Hindlimb muscle (tissue), 1 donor: ENCODE measurements at places on chromosomes 12 and 14. TPM values are rescaled to one million over a fixed set of nuclear protein-coding genes. Genes with fewer than 3 reads are reported as not detected.

DNA sequence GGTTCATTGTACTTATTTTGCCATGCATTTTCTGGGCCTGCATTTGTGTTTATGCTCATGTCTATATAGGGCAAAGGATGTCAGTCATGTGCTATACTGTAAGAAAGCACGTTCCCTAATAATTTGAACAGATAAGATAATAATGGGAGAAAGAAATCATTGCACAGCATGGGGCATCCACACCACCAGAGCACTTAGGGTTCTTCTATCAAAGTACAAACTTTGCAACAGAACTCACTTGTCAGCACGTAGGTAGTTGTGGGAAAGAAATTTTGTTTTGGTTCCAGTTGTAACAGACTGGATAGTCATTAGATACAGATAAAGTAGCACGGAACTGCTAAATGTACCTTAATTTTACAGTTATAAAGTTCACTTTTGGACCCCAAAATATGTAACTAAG, 10.1 kb downstream of the PPP1CC start:
- DNase-seq, result no peak

DNA sequence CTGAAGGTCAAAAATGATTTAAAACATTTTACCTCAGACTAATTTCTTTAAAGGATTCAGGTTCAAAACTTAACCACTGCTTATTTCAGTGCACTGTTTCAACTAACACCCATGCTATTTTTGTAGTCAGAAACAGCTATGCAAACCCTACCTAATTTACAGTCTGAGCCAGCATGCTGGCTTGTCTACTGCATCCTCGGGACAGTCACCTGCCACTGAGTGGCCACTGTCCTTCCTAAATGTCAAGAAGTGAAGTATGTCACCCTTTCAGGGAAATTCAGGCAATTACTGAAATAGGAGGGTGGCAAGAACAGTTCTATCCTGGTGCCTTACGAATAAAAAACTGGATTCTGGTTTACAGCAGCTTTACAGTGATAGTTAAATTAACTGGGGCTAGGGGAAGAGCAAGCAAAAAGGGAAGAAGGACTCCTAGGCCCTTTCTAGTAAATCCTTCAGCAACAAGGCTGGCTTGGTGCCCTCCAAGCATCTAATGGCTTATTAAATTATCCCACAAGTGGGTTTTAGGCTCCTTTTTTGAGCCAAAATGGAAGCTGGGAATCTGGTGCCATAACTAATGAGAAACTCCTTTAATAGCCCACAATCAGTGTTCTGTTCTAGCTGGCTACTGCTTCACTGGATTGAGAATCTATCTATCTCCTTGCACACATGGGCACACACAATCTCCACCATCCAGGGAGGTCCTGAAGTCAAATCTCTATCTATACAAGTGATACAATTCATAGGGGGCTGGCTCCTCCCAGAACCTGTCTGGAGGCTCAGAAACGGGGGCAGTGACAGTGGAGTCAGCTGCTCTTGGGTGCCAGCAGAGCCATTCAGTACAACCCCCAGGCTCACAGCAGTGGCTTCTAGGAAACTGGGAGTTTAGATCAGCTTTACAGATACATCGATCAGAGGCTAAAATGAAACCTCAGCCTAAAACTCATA, 43.4 kb downstream of the SH2B3 start:
- no peak for DNase-seq

GRCh38 chr12:123034865-123035264, 54.4 kb downstream of the ARL6IP4 start:
- DNase-seq, result no peak

DNA sequence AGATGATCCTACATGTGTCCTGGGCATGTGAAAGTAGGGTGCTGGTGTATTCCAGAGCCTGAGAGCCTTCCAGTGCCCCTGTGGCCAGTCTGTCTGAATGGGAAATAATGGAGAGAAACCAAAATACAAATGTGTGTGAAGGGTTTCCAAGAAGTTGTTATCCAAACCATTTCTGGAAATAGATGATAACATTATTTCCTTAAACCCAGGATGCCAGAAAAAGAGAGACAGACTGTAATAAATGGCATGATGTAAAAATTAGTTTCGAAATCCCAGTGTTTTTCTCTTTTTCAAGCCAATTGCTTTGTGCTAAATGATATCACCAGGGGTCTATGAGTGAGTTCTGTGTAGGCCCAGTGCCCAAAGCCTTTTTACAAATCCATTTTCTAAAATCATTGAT, 175.3 kb downstream of the PHLDA1 start:
- DNase-seq, result no peak

DNA sequence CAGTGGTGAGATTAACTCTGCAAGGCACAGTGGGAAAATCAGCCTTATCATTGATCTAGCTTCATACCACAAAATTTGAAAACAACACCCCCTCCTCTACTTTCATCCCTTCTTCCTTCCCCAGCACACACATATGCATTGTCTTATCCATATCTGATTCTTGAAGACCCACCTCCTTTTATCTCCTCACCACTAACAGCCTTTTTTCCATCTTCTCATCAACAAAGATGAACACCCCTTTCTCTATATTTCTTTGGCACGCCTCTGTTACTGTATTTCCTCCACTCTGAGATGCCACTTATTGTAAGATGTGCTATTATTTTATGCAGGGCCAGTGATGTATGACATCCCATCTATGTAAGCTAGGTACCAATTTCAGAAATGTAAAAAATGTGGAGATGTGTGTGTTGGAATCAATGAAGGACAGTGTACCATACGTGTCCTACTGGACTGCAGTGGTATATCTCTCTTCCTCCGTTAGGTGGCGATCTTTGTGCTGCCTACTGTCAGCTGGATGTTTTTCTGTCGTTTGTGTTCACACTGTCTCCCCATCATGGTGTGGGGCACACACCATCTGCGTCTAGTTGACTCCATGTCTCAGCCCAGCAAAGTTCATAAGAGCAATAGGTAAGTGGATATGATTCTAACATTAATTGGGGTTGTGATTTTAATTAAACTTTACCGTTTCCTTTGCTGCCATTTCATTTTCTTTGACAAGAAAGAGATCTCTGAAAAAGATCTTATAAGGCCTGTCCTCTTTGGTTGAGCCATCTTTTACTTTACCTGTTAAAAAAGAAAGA, 24.0 kb downstream of the CCDC38 start:
- peak; percentile 15 for DNase-seq

DNA sequence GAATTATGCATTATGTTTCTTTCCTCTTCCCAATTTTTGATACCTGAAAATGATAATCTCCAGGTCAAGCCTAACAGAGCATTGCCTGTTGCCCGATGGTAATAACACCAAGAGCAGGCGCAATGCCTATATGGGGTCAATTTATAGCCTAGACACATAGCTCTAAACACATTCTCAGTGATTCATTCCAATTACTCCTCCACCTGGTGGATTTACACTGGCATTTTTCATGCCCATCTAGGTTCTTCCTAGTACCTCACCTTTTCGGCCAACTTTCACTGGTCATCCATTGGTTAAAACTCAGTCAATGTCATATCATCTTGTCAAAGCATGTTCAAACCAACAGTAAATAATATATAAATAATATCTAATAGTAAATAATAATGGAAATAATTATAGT, 53.1 kb downstream of the EIF2S3B start:
- DNase-seq, result no peak

- DNase-seq, result no peak
Observed at GRCh38 chr14:38958589-38958988, 144.4 kb downstream of the SEC23A start.

GRCh38 chr12:21073822-21074460, 57.1 kb upstream of the SLCO1B1 start:
- no peak for DNase-seq

- no peak for DNase-seq
Observed at GRCh38 chr14:83994020-83994419, 1535.9 kb upstream of the FLRT2 start.

DNA sequence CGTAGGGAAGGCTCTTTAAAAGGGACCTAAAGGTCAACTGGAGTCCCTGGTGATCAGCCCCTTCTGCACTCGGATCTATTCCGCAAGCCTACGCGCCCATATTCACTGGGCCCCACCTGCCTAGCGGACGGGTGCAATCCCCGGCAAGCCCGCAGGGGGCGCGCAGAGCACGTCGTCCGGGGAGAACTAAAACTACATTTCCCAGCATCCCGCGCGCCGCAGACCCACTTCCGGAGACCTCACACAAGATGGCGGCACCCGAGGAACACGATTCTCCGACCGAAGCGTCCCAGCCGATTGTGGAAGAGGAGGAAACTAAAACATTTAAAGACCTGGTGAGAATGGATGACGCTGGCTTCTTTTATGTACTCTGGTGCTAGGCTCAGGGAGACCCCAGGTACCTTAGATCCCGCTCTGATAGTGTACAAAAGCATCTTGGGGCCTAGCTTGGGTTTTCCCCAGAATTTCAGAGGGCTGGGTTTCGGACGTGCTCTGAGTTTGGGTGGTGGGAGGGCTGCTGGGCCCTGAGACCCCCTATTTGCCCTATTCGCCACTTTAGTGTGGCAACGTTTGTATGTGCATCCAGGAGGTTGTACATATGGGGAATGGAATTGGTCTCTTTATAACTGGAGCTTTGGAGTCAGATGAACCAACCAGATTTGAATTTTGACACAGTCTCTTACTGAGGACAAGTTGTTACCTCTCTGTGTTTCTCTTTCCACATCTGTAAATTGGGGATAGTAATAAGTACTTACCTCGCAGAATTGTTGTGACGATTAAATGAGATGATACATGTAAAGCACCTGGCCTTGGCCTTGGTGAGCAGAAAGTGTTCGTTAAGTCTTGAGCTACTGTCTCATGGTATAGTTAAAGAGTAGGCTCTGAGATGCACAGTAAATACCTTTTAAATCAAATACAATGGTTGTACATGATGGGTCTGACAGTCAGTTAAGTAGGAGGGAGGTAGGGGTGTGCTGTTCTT, at the start of gene DDX47:
TSS of gene DDX47 (plus strand) at position 227 of the 982 bp plus-strand sequence. CDS start at position 249, 22 bp downstream.
- DNase-seq, result peak; percentile 95

- no peak for DNase-seq
Observed at GRCh38 chr12:57129889-57130288, 1.6 kb downstream of the LRP1 start.

- no peak for DNase-seq
Observed at GRCh38 chr12:109797905-109798669, 35.1 kb downstream of the TRPV4 start.

DNA sequence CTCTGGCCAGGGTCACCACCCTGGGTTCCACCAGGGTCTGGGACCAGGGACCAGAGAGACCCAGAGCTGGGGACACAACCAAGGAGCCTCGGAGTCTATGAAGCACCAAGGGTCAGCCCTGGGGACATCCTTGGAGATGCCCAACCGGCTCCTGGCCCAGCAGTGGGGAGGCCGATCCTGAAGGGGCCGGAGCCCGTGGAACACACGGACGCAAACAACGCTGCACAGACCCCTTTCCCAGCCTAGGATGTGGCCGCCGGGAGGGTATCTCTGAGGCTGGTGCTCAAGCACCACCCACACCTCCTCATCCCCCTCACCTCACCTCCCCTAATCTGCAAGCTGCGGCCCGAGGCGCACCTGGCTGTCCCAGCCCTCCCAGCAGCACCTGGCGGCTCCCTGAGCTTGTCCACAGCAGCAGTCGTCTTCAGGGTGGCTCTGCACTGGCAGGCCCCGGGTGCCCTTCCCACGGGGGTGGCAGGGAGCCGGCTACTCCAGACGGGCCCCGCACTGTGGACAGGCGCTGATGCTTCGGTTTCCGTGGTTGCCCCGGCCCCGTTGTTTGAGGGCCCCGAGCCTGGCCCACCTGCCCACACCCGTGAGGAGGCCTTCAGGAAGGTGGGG, 146.8 kb upstream of the C14orf180 start:
- DNase-seq, result no peak

GRCh38 chr12:96513166-96513565, 23.8 kb downstream of the CFAP54 start:
- no peak for DNase-seq

GRCh38 chr12:92995258-92995903, 66.3 kb upstream of the EEA1 start:
- no peak for DNase-seq

DNA sequence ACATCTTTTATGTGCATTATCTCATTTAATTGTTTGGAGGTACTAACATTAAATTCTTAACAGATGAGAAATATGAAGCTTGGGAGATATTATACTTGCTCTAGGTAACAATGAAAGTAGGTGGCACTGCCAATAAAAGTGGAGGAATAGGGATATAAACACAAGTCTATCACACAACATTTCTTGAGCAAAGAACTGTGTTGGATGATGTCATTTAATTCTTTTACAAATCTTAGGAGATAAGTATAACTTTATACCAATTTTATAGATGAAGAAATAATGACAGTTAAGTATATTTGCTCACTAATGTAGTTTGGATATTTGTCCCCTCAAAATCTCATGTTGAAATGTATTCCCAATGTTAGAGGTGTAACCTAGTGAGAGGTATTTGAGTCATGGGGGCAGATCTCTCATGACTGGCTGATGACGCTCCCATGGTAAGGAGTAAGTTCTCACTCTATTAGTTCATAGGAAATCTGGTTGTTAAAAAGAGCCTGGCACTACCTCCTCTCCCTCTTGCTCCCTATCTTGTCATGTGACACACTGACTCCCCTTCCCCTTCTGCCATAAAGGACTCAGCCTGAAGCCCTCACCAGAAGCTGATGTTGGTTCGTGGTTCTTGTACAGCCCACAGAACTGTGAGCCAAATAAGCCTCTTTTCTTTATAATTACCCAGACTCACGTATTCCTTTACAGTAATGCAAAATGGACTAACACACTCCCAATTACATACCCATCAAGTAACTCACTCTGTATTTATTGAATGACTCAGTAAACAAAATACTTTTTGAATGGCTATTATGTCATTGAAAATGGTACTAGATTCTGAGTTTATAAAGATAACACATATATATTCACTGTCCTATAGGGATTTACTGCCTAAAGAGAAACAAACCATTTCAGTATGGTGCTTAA, 146.8 kb upstream of the KITLG start:
- DNase-seq, result no peak

The CYP27B1 gene
- polyA plus RNA-seq, result 1.0 TPM

The RIN3 gene
- 16.7 TPM for polyA plus RNA-seq

The FOXN4 gene
- polyA plus RNA-seq, result 0.12 TPM

The CCDC196 gene
- 0.28 TPM for polyA plus RNA-seq

The HOXC13 gene
- 0.10 TPM for polyA plus RNA-seq

The ATXN3 gene
- polyA plus RNA-seq, result 17.4 TPM
